ENCODE measurements at places on chromosomes 1 and 21.

DNA sequence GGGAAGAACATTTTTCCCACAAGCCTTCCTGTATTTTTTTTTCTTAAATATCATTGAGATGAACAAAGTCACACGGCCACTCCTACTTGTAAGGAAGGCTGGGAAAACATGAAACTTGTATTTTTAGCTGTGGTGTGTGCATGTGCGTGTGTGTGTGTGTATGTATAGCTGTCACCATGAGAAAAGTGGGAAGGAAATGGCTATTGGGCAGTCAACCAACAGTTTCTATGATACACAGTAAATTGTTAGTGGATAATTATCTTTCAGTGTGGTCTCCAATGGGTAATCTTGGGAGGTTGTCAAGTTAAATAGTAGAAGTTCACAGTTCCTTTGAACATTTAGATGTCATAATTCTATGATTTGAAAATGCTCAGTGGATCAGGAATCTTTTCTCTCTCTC is 132.7 kb upstream of the USP24 start:
- DNase-seq = no peak

- DNase-seq = no peak
Observed at GRCh38 chr1:221602830-221603229, 139.1 kb downstream of the DUSP10 start.

DNA sequence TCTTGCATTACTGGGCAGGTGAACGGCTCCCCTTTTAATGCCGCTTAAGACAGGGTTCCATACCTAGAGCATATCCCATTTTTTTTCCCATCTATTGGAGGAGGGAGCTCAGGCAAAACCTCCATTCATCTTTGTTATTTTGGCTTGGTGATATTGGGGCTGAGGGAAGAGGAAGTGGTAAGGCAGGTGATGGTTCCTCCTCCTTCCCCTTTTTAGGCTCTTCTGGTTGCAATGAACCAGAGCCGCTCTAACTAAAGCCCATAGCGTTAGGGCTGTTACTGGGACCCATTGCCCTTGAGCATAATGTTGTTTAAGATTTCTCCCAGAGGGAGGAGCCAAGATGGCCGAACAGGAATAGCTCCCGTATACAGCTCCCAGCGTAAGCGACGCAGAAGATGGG is 21.1 kb downstream of the PYHIN1 start:
- no peak for DNase-seq

GRCh38 chr1:167837326-167837725 is 76.6 kb downstream of the ADCY10 start:
- DNase-seq = no peak

GRCh38 chr1:104331763-104332162 is 582.1 kb downstream of the AMY1C start:
- no peak for DNase-seq

- DNase-seq = no peak
Observed at GRCh38 chr1:99621340-99621901, 24.5 kb upstream of the PALMD start.

- no peak for DNase-seq
Observed at GRCh38 chr1:220888417-220888986, 9.3 kb downstream of the HLX start.
